CD4-positive, CD25-positive, alpha-beta regulatory T cell (primary cell): ENCODE measurements at places on chromosomes 1 and 21. TPM values are rescaled to one million over a fixed set of nuclear protein-coding genes. Genes with fewer than 3 reads are reported as not detected.

DNA sequence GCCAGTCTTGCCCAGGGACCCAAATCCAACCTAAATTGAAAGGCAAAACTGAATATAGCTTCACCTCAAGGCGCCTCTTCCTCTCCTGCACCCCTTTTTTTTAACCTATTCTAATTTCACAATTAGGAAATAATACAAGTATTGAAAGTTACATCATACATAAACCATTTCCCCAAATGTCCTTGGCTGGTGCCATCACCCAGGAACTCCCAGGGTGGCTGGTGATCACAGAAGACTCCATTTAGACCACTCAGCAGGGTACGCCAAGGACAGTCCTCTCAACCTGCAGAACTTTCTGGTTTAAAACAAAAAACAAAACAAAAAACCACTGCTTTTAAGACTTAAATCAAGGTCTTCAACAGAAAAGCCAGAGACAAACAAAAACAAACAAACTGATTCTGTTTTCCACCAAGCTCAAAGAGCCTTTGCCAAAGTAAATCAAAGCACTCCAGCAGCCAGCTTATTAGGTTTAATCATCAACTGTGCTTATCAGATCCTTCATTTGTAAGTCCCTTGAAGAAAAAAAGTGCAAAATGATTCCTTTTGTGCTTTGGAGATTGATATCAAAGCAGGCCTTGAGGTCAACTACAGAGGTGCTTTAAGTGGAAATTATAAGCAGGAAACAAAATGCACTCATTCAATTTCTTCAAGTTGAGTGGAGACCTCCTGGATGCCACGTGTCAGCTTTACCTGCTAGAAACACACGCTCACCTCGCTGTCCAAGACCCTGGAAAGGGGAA lies 113.0 kb downstream of the ETS2 start:
- H3K4me3 ChIP-seq: no peak overlapping the region
- H3K36me3 ChIP-seq: no peaks in the 10 kb centered on the region
- no peak overlapping the region for H3K27ac ChIP-seq
- no peaks in the 10 kb centered on the region for H3K4me1 ChIP-seq

GRCh38 chr1:29779146-29779545 lies 542.8 kb downstream of the PTPRU start:
- no peak overlapping the region for H3K4me3 ChIP-seq
- H3K4me1 ChIP-seq: no peaks in the 10 kb centered on the region
- no peak overlapping the region for H3K27ac ChIP-seq
- DNase-seq: no peak
- no peaks in the 10 kb centered on the region for H3K27me3 ChIP-seq
- no peaks in the 10 kb centered on the region for H3K36me3 ChIP-seq

DNA sequence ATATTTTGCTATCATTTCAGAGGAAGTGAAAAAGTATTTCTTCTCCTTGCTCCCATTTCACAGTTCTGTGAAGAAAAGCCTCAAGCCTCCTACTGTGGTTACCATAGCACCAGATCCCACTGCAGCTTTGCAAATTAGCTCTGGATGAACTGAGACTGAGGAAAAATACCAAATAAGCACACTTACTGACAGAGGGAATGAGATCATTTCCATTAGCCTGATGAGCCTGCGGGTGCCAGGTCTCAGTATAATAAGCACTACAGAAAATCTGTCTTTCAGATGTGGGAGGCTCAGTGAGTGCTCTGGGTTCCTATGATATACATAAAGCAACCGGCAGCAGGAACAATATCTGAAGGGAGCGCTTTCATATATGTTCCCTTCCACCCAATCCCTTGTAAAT lies 21.4 kb downstream of the XKR8 start:
- H3K4me3 ChIP-seq: no peak overlapping the region
- peaks cover 2% of the 10 kb centered on the region for H3K36me3 ChIP-seq
- peaks cover 3% of the 10 kb centered on the region for H3K4me1 ChIP-seq
- H3K27ac ChIP-seq: no peak overlapping the region

DNA sequence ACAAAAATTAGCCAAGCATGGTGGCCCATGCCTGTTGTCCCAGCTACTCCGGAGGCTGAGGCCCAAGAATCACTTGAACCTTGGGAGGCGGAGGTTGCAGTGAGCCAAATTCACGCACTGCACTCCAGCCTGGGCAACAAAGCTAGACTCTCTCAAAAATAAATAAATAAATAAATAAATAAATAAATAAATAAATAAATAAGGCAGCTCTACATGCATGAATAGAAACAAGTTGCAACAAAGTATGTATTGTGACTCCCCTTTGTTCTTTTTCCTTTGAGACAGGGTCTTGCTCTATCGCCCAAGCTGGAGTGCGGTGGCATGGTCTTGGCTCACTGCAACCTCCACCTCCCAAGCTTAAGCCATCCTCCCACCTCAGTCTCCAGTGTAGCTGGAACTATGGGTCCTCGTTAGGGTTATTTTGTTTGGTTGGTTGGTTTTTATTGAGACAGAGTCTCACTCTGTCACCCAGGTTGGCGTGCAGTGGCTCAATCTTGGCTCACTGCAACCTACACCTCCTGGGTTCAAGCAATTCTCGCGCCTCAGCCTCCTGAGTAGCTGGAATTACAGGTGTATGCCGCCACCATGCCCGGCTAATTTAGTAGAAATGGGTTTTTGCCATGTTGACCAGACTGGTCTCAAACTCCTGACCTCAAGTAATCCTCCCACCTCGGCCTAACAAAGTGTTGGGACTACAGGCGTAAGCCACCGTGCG lies 8.0 kb downstream of the USP48 start:
- H3K36me3 ChIP-seq: no peaks in the 10 kb centered on the region
- peaks cover 67% of the 10 kb centered on the region for H3K4me1 ChIP-seq
- no peak for DNase-seq
- no peak overlapping the region for H3K4me3 ChIP-seq
- H3K27ac ChIP-seq: peak overlapping the region; percentile 34

- peaks cover 11% of the 10 kb centered on the region for H3K27me3 ChIP-seq
- no peak for DNase-seq
- no peak overlapping the region for H3K27ac ChIP-seq
- H3K4me3 ChIP-seq: no peak overlapping the region
Measured at GRCh38 chr1:160005070-160005469, 26.7 kb downstream of the PIGM start.

DNA sequence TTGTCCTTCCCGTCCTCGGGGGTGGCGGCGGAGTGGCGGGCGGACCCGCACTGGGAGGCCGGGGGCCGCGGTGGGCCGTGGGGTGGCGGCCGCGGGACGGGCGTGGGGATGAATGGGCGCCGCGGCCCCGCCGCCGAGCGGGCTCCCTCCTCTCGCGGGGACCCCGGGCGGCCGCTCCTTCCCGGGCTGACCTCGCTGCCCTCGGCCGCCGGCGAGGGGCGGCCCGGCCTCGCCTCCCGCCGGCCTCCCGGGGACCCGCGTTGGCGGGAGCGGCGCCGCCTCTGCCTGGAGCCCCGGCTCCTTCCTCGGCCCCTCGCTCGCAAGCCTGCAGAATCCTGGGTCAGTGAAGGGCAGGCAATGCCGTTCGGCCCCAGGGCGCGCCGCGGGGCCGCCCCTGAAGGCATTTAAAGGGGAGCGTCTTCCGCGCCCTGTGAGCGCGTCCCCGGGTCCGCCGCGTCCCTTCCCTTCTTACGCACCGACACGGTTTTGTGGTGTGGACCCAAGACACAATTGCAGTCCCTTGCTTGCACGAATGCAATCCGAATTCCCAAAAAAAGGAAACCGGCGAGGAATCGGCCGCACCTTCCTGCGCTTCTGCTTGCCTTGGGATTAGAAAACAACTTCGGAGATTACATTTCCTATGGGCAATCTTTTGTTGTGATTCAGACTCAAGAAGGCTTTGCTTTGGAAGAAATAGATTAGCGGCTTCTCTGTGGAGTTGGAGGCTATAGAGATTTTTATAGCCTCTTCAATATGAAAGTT lies 776 bp downstream of the ITSN1 start:
- H3K4me3 ChIP-seq: peak overlapping the region; percentile 64
- H3K4me1 ChIP-seq: peaks cover 19% of the 10 kb centered on the region
- no peaks in the 10 kb centered on the region for H3K36me3 ChIP-seq

The CD52 gene
- 9,467 TPM for polyA plus RNA-seq

GRCh38 chr1:162847839-162848453 lies 13.0 kb downstream of the CCDC190 start:
- H3K4me1 ChIP-seq: no peaks in the 10 kb centered on the region
- DNase-seq: peak; percentile 66
- H3K27ac ChIP-seq: no peak overlapping the region
- H3K27me3 ChIP-seq: peaks cover 3% of the 10 kb centered on the region
- no peak overlapping the region for H3K4me3 ChIP-seq
- no peaks in the 10 kb centered on the region for H3K36me3 ChIP-seq

DNA sequence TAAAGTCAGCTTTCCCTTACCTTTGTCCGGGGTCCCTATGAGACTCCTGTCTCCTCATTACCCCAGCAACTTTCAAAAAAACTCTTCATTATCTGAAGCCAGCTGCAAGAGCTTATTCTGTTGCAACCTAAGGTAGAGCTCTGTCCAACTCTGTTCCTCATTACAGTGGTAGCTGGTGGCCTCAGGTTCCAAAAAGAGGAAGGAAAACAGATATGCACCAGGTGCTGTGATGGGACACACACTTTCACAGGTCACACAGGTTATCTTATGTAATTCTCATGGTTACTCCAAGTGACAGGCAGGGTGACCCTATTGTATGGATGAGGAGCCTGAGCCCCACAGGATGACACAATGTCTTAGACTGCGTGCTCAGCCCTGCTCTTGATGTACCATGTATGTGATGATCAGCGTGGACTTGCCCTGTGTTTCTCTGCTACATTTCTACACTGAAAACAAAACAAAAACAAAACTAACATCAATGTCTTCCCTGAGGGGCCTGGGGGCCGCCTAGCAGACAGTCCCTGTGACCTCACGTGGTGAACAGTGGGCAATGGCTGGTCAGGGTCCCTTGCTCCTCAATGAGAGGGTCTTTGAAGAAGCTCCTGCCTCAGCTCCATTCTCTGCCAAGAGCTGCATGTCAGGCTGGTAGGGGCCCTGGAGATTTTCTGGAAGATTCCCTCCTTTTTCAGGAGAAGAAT lies 9.7 kb upstream of the TENT5C start:
- no peak overlapping the region for H3K4me3 ChIP-seq
- no peak for DNase-seq
- H3K27ac ChIP-seq: no peak overlapping the region

DNA sequence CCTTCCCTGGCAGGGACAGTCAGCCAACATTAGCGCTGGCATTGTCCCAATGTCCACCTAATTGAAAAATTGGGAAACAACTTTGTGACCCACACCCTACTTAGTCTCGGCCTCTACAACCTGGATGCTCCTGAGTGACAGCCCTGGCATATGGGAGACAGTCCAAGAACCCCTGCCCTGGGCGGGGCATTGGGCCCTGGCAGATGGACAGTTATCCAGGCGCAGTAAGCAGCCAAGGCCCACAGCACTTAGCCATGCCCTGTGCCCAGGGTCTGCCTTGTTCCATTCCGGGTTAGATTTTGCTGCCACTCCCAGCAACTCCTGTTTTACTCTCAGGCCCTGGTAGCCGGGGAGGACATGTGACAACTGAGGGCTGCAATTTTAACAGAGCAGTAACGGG lies 50.3 kb downstream of the NFASC start:
- H3K4me3 ChIP-seq: no peak overlapping the region
- peaks cover 3% of the 10 kb centered on the region for H3K27me3 ChIP-seq
- no peaks in the 10 kb centered on the region for H3K4me1 ChIP-seq
- H3K27ac ChIP-seq: no peak overlapping the region
- no peak for DNase-seq

DNA sequence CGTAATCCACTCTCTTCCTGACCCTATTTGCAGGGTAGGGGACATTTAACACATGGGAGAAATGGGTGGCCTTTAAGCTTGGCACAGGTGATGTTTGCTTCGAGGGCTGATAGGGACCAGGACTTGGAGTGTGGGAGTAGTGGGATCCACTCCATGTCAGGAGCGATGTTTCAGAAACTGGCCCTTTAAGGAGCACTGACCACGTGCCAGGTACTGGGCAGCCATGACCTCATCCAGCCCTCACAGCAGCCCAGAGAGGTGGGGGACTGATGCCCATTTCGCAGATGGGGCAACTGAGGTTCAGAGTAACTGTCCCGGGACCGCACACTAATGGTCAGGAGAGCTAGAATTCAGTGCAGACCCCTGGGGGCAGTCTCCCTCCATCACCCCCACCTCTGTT lies 11.4 kb downstream of the PADI3 start:
- DNase-seq: no peak
- H3K27ac ChIP-seq: no peak overlapping the region
- H3K4me1 ChIP-seq: no peaks in the 10 kb centered on the region
- no peaks in the 10 kb centered on the region for H3K27me3 ChIP-seq

GRCh38 chr1:41917076-41917475 lies 1.6 kb downstream of the HIVEP3 start:
- peak overlapping the region; percentile 87 for H3K4me3 ChIP-seq
- no peaks in the 10 kb centered on the region for H3K27me3 ChIP-seq
- no peaks in the 10 kb centered on the region for H3K36me3 ChIP-seq
- DNase-seq: no peak

DNA sequence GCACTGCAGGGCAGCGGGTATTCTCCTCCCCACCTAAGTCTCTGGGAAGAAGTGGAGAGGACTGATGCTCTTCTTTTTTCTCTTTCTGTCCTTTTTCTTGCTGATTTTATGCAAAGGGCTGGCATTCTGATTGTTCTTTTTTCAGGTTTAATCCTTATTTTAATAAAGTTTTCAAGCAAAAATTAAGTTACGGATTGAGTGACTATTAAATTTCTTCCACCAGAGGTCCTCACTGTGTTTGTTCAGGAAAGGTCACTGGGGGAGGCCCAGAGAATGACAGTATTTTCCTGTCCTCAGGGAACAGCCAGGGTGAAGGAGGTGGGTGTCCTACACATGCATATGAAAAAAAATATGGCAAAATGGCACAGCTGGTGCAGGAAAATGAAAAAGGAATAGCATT lies 4.4 kb upstream of the ELF3 start:
- H3K4me3 ChIP-seq: no peak overlapping the region
- peaks cover 48% of the 10 kb centered on the region for H3K36me3 ChIP-seq
- no peak overlapping the region for H3K27ac ChIP-seq
- H3K27me3 ChIP-seq: no peaks in the 10 kb centered on the region

- no peak for DNase-seq
- H3K4me1 ChIP-seq: no peaks in the 10 kb centered on the region
Measured at GRCh38 chr1:230772457-230773395, 25.5 kb downstream of the CAPN9 start.

DNA sequence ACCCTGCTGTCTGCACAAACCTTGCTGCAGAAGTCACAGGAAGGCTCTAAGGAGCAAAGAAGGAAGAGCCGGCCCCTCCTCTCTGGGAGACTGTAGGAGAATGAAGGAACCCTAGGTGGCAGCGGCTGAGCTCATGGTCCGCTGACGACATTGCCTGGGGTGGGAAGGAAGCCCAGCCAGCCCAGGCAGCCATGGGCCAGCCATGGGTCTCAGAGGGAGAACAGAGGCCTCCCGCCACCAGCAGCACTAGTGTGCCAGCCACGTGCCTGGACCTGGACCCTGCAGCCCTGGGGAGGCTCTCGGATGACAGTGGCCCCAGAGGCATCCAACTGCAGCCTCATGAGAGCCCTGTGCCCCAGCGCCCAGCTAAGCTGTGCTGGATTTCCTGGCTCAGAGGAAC lies 49.2 kb upstream of the POFUT2 start:
- no peaks in the 10 kb centered on the region for H3K36me3 ChIP-seq
- H3K27me3 ChIP-seq: no peaks in the 10 kb centered on the region
- DNase-seq: no peak
- no peak overlapping the region for H3K27ac ChIP-seq

The CA6 gene
- polyA plus RNA-seq: not detected

- H3K36me3 ChIP-seq: no peaks in the 10 kb centered on the region
- no peak for DNase-seq
- H3K4me1 ChIP-seq: no peaks in the 10 kb centered on the region
- H3K27me3 ChIP-seq: no peaks in the 10 kb centered on the region
- no peak overlapping the region for H3K27ac ChIP-seq
Measured at GRCh38 chr1:118627435-118627834, 360.7 kb downstream of the TBX15 start.
